Sciatic nerve (tissue), 2 donors: ENCODE measurements at places on chromosomes 16 and 17. TPM values are rescaled to one million over a fixed set of nuclear protein-coding genes. Genes with fewer than 3 reads are reported as not detected.

- DNase-seq: no peak
Measured at GRCh38 chr16:48611329-48612137, 1.6 kb upstream of the N4BP1 start.

- no peak for DNase-seq
Measured at GRCh38 chr16:22318690-22319358, 21.6 kb downstream of the POLR3E start.

- peak; percentile 75 for DNase-seq
Measured at GRCh38 chr17:55607731-55608341, 96.6 kb upstream of the SMIM36 start.

DNA sequence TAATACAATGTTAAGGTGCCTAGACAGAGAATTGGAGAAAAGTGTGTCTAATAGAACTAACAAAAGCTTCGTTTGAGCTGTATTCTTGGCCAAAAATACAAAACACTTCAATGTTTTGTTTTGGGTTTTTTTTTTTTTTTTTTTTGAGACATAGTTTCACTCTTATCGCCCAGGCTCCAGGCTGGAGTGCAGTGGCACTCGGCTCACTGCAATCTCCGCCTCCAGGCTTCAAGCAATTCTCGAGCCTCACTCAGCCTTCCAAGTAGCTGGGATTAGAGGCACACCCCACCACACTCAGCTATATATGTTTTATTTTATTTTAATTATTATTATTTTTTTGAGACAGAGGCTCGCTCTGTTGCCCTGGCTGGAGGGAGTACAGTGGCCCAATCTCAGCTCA, 38.3 kb upstream of the CARMIL2 start:
- DNase-seq: no peak

DNA sequence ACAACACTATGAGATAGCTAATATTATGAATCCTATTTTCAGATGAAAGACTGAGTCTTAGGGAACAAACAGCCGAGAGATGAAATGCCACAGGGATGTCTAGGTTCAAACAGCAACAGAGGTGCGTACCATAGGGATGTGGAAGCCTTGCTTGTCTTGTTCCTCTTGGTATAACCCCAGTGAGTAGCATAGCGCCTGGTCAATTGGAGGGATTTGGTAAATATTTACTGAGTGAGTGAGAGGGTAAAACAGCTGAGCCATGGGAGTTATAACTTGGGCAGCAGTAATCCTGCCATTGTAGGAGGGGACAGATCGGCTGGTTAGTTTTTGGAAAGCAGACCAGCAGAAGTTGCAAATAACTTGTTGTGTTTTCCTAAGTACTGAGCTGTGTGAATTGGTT, 80.2 kb downstream of the WWOX start:
- no peak for DNase-seq

- peak; percentile 94 for DNase-seq
Measured at GRCh38 chr17:77247048-77247541, 106.3 kb downstream of the SEC14L1 start.

Gene SPATA22
- total RNA-seq: 0.67 TPM

Gene ARHGAP44
- total RNA-seq: 6.4 TPM

Gene GPR179
- 0.22 TPM for total RNA-seq

Gene KRT13
- 0.62 TPM for total RNA-seq

Gene RNF135
- total RNA-seq: 23.8 TPM

Gene CNTNAP1
- 12.9 TPM for total RNA-seq
